Stimulated activated CD8-positive, alpha-beta memory T cell treated with anti-CD3 and anti-CD28 coated beads, Interleukin-15, amount 100 ng/mL, for 4 hours (primary cell): ENCODE measurements at places on chromosomes 16 and 17.

DNA sequence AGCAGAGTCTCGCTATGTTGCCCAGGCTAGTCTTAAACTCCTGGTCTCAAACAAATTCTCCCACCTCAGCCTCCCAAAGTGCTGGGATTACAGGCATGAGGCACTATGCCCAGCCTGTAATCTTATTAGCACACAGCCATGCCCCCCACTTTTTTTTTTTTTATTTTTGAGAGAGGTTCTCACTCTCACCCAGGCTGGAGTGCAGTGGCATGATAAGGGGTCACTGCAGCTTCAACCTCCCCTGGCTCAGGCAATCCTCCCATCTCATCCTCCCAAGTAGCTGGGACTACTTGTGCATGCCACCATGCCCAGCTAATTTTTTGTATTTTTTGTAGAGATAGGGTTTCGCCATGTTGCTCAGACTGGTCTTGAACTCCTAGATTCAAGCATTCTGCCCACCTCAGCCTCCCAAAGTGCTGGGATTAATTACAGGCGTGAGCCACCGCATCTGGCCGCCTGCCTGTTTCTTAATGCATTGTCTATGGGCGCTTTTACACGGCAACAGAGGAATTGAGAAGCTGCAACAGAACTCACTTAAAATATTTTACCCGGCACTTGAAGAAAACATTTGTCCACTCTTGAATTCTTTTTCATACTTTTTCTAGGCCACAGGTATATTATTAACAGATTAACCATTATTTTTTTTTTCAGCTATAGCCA lies 8.8 kb upstream of the CEP20 start:
- DNase-seq, result no peak

DNA sequence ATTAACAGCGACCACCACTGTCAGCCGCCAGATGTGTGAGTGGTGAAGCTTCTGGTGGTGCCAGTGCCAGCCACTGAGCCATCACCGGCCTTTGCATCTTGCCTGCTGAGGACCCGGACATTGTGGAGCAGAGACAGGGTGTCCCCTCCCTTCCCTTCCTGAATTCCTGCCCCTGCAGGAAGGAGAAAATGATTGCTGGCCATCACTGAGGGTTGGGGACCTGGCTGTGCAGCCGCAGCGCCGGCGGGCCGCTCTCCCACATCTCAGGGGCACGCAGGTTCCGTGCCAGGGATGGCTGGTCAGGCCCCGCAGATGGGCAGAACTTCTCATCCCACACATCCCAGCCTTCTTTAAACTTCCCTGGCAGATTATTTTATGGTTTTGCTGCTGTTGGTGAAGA lies 56.5 kb downstream of the RPTOR start:
- DNase-seq, result no peak

DNA sequence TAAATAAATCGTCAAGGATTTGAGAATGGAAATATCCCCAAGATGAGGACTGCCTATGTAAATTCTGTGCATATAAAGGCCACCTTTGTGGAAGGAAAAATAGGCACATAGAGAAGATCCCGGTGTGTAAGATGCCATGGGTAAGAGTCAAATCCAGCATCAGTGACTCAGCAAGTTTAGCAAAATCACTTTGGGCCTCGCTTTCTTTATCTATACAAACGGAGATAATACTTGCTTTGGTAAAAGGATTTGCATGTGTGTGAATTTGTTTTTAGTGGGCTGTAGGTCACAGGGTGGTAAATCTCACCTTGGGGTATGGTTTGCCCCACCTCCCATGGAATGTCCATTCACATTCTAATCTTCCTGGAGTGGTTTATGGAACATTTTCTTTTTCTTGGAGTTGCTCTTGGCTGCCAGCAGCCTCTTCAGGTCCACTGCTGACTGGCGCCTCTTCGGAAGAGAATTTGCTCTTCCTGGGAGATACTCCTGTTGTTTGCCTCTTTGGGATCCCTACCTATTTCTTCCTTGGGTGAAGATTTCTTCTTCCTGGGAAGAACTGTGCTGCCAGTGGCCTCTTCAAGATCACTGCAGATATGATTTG lies 587.6 kb downstream of the CDH11 start:
- DNase-seq, result no peak

DNA sequence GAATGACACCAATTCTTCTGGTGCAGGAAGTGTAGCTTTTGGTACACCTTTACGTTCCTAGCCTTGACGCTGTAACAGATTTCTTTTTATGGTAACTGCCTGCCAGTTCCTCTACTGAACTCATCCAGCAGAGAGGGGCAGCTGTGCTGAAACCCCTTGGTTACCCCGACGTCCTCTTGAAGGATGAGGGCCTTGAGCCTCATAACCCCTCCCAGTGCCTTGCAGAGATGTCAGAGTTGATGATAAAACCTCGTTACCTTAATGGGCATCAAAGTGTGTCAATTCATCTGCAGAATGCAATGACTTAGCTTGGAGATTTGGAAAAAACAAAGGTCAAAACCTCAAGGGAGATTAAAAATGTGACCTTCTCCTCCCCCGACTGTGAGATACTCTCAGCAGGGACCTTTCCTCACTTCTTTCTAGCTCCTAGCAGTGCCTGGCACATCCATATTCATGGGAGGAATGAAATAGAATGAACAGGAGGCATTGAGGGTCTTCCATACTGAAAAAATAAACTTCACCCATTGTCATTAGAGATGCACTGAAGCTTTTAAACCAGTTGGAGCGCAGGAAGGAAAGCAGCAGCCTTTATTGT lies 69.2 kb downstream of the SDR42E1 start:
- no peak for DNase-seq

DNA sequence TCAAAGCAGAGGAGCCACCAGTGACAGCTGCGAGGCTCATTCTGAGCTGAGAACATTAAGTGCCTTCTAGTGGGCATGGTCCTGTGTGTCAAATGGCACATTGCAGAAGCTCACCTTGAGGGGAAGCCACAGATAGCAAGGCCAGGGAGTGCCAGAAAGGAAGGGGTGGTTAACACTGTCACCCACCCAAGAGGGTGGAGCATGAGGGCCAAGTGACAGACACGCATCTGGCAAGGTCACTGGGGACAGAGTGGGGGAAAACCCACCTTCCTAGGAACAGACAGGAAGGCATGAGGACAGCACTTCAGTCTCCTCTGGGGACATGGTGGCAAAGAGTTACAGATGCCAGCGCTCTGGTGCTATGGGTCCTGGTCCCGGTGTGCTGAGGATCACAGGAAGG lies 22.1 kb downstream of the NUBP1 start:
- peak; percentile 4 for DNase-seq

DNA sequence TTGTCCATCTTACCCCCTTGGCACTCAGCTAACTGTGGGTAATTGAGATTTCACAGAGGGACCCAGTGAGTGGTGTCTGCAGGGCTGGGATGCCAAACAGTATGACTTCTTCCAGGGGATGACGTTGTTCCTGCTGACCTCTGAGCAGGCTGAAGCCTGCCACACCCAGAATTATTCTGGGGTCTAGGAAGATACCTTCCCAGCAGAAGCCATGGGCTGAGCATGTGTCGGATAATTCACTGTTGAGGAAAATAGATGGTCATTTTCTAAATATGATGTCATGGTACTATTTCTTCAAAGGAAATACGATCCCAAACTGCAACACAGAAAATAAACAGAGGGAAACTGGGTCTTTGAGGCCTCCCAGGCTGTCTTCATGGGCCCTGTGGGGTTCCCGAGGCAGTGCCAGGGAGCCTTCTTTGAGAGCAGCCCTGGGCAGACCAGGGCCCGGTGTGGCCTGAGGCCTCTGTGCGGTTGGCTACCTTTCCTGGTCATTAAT lies 17.4 kb downstream of the WNT9B start:
- no peak for DNase-seq

DNA sequence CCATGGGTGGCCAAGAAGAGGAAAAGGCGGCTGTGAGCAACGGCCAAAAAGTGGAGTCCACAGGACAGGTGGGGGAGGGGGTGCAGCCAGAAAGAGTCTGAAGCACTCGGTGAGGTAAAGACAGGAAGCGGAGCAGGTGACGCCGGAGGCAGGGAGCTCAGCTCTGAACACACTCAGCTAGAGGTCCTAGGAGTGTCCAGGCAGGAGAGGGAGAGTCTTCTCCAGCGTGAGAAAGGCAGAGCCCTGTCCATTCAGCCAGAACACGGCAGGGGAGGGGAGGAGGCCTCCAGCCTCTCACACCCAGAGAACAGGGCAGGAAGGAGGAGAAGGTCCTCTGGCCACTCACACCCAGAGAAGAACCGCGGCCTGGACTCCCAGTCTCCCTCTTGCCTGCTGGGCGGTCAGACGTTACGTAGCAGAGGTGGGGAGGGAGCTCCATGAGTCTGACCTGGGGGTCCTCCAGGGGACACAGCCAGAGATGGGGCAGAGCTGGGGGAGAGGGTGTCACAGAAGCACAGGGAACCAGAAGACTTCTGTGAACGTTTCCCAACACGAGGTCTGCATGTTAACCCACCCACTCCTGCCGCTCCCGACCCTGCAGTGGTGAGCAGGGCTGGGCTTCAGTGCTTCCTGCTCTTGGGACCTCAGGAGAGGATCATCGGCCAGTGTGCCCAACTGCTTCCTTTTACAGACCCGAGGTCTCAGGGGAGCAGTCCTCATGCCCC lies 89.2 kb downstream of the ABR start:
- no peak for DNase-seq

GRCh38 chr16:67459066-67459860 lies 21.7 kb downstream of the ATP6V0D1 start:
- no peak for DNase-seq

- no peak for DNase-seq
Observed at GRCh38 chr17:72837335-72837734, 255.2 kb downstream of the SLC39A11 start.

DNA sequence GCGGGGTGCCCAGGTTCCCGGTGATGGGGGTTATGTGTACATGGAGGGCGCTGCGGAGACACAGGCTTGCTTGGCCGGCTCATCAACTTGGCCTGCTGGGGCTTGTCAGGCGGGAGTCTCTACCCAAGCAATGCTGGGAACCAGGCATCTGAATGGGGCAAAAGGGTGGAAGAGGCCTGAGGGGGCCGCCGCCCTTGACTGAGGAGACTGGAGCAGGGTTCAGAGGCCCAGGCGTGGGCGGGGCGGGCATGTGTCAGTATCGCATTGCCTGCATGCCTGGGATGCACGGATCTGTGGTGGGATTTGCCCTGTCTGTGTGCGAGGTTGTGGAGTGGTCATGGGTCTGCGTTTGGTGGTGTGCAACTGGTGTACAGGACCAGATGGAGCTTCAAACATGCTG lies 21.1 kb downstream of the ARHGAP23 start:
- no peak for DNase-seq

DNA sequence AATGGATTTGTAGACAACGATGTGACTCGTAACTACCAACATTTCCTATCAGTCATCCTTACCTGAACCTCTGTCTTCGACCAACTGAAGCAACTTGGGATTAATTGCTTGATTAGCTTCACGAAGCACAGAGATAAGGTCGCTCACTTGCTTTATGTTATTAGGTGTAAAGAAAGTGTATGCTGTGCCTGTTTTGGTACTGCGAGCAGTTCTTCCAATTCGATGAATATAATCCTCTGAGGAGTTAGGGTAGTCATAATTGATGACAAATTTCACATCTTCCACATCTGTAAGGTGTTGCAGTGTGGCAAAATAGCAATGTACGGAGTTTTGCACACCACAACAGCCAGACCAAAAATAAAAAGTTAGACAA lies 3.6 kb upstream of the POLG2 start:
- DNase-seq, result no peak

GRCh38 chr17:3004150-3004801 lies 59.1 kb downstream of the OR1D5 start:
- peak; percentile 12 for DNase-seq

DNA sequence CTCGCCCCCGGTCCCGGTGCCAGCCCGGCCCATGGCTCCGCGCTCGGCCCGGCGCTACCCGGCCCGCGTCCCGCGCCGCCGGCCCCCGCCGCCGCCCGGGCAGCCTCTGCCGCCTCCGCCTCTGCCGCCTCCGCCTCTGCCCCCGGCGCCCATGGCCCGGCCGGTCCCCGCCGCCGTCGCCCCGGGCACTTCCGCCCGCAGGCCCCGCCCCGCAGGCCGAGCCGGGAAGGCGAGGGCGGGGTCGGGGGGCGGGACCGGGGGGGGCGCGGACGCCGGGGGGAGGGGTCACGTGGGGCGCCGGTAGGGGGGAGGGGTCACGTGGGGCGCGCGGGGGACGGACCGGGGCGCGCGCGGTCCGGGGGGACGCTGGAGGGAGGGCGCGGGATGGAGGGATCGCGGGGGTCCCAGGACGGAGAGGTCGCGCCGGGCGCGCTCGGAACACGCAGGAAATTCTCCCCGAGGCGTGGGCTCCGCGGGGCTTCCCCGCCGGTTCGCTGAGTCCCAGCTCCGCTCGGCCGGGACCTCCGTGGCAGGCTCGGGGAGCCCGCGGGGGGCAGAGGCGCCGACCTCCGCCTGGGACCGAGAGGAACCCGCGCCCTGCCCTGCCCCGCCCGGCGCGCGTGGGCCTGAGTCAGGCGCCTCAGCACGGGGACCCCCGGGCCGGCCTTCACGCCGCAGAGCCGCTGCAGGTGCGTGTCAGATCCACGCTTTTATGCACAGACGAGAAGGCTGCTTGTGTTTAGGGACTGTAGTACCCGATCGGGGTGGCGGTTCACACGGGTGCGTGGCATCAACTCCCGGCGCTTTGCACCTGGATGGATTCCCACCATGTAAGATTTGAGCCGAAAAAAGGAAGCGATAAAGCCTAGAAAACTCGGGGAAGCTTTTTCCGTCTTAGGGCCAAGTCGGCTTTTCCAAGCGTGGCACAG lies at the start of gene PGAP6:
TSS of gene PGAP6 (minus strand) at position 190 of the 929 bp plus-strand sequence. CDS start at position 33, 157 bp downstream.
- peak; percentile 31 for DNase-seq

- no peak for DNase-seq
Observed at GRCh38 chr16:68362947-68363657, 52.3 kb downstream of the PRMT7 start.

GRCh38 chr17:44915862-44916780 lies 821 bp upstream of the GFAP start:
- no peak for DNase-seq

DNA sequence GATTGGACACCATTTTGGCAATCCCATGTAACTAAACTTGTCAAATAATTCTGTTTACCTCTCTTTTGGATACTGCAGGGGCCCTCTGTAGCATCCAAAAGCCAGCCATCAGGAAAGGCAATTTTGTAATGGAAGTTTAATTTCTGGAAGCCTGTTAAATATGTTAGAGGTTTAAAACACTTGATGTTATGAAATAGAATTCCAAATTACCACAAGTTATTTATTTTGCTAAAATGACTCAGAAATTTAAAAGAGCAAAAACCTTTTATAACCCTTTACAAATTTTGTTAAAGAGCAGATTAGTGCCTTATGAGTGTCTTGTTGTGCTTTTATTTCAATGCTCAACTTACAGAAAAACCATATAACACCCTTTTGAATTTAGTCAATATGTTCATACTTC lies 20.0 kb upstream of the TNFSF12 start:
- DNase-seq, result no peak

- DNase-seq, result no peak
Observed at GRCh38 chr16:19737306-19738038, 19.4 kb downstream of the IQCK start.

DNA sequence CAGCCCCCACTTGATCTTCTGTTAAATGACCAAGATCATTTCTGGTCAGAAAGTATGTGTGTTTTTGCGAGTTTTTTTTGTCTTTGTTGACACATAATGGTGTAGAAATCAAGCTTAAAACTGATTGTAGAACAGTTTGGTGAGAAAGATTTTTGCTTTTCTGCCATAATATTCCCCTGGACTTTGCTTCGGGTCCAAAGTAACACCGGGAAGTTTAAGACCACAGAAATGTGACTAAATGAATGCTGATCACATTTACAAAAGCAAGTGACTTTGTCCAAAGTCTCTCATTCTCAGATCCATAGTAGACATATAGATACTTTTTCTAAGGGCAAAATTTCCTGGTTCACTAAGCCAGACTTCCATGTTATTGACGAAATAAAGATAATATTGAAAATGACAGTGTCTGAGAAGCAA lies 2.6 kb downstream of the FAM20A start:
- DNase-seq, result no peak

- DNase-seq, result no peak
Observed at GRCh38 chr17:39525801-39526506, 64.7 kb downstream of the CDK12 start.

GRCh38 chr17:9227819-9228407 lies 206.6 kb downstream of the NTN1 start:
- DNase-seq, result no peak
